ENCODE measurements at places on chromosomes 7 and 10. TPM values are rescaled to one million over a fixed set of nuclear protein-coding genes. Genes with fewer than 3 reads are reported as not detected.
A peak's percentile ranks its signal among the peaks of the same experiment; 100 is the strongest.

Gene COL17A1
- total RNA-seq: 0.26 TPM

Gene UCN3
- total RNA-seq: not detected

DNA sequence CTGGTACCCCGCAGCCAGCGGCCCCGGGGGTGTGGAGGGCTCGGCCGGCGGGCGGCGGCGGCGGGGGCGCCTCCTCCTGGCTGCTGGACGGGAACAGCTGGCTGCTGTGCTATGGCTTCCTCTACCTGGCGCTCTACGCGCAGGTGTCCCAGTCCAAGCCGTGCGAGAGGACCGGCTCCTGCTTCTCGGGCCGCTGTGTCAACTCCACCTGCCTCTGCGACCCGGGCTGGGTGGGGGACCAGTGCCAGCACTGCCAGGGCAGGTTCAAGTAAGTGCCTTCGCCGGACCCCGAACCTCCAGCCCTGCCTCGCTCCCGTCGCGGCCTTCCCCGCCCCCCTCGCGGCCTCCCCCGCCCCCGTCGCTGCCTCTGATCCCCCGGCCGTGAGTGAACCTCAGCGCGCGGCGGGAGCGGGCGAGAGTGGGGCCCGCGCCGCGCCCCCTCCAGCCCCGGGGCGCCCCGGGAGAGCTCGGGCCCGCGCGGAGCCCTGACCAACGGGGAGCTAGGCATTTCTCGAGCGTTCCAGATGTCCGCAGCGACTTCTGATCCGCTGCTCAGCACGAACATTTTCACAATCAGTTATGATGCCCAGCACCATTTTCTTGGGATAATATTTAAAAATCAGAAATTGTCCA lies 727 bp downstream of the ATRNL1 start:
- DNase-seq: no peak
- H3K4me3 ChIP-seq: peak overlapping the region; percentile 65
- no peaks in the 10 kb centered on the region for H3K36me3 ChIP-seq
- H3K4me1 ChIP-seq: peaks cover 10% of the 10 kb centered on the region
- peaks cover 26% of the 10 kb centered on the region for H3K27me3 ChIP-seq

GRCh38 chr10:121919666-121920065 lies 8.2 kb downstream of the ATE1 start:
- no peaks in the 10 kb centered on the region for H3K27me3 ChIP-seq
- H3K4me3 ChIP-seq: no peak overlapping the region
- H3K27ac ChIP-seq: no peak overlapping the region
- no peak for DNase-seq
- no peaks in the 10 kb centered on the region for H3K4me1 ChIP-seq

DNA sequence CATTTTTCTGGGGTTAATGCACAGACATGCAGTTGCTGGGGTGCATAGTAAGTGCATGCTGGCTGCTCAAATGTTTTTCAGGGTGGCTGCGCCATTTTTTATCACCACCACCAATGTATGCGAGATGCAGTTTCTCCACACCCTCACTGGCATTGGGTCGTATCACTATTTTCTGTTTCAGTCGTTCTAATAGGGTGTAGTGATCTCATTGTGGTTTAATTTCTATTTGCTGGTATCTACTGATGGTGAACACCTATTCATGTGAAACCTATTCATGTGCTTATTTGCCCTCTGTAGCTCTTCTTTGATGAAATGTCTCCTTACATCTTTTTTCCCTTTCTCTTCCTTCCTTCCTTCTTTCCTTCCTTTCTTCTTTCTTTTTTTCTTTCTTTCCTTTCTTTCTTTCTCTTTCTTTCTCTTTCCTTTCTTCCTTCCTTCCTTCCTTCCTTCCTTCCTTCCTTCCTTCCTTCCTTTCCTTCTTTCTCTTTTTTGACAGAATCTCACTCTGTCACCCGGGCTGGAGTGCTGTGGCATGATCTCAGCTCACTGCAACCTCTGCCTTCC lies 84.3 kb downstream of the ELFN1 start:
- 0 out of 2 replicates have a peak, but pooled peaks cover 5% of the 10 kb centered on the region for H3K27me3 ChIP-seq
- H3K27ac ChIP-seq: no peak overlapping the region
- no peak overlapping the region for H3K4me3 ChIP-seq

Gene CRPPA
- 2.4 TPM for total RNA-seq

DNA sequence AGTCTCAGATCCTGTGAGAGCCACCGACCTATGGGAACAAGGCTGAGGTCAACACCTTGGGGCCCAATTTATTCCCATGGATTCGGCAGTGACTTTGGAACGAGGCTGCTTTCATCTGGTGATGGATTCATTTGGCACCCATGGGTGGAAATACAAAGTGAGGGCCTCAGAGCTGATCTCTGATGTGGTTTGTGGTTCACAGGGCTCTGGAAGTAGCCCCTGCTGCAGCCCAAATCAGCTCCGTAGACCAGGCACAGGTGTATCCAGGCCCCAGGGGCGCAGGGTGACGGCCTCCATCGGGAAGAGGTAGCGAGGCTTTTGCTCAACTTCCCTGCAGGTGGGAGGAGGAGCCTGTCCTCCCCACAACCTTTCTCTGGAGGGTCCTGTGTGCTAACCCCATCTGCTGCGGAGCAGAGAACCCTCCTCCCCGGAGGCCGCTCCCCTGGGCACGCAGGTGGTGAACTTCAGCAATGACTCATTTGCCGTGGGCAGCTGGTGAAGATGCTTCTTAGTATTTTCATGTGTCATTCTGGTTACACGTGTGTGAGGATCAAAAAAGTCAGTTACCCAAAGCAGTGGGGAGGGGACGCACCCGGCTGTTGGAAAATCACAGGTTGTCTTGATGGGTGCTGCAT lies 7.5 kb upstream of the JAKMIP3 start:
- H3K4me1 ChIP-seq: no peaks in the 10 kb centered on the region
- H3K27ac ChIP-seq: no peak overlapping the region
- H3K27me3 ChIP-seq: peaks cover 5% of the 10 kb centered on the region
- H3K4me3 ChIP-seq: no peak overlapping the region
- H3K36me3 ChIP-seq: no peaks in the 10 kb centered on the region

Gene FLNC
- total RNA-seq: 10.2 TPM

All from Panc1 (cell line).